ENCODE measurements at places on chromosomes 1 and 21.

DNA sequence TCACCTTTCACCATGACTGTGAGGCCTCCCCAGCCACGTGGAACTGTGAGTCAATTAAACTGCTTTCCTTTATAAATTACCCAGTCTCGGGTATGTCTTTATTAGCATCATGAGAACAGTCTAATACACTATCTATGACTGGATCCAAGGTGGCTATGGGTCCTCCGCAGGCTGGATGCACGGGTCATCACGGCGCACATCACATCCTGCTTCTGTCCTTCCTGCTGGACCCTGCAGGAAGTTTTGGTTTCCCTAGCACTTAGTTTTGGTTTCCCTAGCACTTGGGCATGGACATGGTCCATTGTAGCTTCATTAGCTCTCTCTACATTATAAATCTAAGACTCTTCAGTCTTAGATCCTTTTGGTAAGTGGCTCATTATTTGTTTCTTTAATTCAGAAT, 14.2 kb upstream of the PHC2 start:
- no peak for DNase-seq

GRCh38 chr21:39153842-39154241, 29.4 kb downstream of the PSMG1 start:
- DNase-seq: no peak

DNA sequence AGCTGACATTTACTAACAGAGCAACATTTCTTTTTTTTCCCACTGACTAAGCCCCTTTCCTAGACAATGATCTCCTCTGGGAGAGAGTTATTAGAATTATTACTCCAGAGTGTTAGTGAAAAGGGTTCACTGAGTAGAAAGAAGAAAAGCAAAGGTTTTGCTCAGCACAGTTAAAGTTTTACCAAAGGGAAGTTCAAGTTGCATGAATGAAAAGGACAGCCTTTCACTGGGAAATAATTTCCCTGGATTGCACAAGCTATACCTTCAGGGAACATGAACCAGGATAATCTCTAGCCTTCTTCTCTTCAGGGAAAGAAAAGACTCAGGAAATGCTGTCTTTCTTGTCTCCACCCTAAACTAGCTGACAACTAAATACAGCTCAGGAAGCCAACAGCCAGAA, 71.4 kb upstream of the ESRRG start:
- DNase-seq: no peak

DNA sequence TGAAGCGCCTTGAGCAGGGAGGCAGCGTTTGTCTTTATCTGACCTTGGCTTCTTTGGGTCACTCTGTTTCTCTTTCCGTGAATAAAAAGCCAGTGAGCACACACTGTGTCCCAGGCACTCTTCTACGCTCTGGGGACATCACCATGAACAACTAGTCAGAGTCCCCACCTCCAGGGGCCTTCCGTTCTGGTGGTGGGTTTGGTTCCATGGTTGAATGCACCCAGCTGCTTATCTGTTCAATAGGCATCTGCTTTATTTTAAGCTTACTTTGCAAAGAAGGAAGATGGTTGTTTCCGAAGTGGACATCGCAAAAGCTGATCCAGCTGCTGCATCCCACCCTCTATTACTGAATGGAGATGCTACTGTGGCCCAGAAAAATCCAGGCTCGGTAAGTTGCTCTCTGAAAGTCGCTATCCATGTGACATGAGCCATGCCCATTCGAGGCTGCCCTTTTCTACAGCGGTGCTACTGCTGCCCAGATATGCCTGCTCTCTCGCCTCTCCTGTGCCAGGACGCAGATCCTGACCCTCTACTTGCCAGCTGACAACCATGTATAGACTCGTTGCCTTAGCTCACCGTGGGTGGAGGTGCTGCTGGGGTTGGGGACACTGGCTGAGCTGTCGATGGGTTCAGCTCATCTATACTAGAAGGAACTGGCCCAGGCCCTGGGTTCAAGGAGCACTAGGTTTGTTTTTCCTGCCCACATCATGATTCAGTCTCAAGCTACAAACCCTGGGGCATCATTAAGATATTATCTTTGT, 5.9 kb downstream of the MX1 start:
- no peak for DNase-seq

DNA sequence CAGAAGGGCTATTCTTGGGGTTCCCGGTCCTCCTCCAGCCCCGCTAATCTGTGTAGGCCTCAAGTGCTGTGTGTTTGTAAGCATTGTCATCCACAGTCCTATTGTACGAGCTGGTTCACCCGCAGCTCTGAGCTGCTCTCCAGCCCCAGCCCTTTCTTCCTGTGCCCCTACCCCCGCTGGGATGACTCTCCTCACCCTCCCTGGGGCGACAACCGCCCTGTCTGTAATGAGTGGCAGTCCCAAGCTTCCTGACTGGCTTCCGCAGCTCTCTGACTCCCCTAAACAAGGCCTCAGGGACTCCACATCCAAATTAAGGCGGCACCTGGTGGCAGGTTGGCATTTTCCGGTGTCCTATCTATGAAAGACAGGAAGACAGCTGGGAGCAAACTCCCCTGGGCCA, 45.8 kb downstream of the TFF3 start:
- no peak for DNase-seq

- DNase-seq: no peak
These were observed 5.9 kb downstream of the URB2 start for GRCh38 chr1:229631966-229632365.

- no peak for DNase-seq
These were observed 29.5 kb upstream of the ZNF496 start for GRCh38 chr1:247360991-247361731.

DNA sequence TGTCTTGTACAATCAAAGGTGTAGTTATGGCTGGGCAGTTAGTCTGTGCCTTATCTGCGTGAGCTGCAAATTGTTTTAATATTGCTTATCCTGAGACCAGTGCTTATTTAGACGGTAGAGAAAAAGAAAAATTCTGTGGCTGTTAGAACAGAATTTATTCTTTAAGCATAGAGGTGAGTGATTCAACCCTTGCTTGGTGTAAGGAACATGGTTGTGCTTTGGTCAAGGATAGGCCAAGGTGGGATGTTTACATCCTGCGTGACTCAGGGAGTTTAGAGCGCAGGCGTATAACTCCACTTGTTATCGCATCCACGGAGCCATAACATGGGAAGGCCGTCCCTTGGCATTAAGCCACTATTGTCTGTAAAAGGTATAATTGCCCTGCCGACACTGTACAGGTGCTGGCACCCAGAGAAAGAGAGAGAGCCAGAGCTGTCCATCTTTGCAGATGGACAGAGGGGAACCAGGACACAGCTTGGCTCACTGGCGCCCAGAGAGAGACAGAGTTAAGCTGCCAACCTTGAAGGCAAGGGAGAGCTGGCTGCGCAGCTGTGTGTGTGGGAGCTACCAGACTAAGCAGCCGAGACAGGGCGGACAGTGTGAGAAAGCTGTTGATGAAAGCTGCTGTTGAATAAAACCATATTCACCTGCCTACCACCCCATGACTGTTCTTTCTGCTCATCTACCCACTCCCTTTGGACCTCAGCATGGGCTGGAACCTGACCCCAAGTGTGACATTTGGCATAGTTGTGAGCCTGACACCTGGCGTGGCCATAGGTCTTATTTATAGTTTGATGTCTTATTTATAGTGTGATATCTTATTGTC, 200.4 kb downstream of the DYRK1A start:
- no peak for DNase-seq

DNA sequence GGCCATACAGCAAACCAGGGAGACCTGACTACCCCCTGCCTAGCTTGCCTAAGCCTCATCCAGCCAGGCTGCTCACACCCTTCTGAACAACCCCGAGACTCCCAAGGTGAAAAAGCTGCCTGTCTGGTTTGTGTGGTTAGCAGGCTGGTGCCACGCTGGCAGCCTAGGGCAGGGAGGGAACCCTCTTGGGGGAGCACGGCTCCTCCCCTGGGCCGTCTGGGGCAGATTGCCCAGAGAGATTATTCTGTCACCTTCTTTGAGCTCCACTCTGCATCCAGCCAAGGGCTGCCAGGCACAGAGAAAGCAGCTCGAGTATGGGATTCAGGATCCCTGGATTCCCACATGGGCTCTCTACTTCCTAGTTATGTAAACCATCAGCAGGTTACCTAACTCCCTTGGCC, 27.5 kb upstream of the TCEA3 start:
- peak; percentile 37 for DNase-seq

DNA sequence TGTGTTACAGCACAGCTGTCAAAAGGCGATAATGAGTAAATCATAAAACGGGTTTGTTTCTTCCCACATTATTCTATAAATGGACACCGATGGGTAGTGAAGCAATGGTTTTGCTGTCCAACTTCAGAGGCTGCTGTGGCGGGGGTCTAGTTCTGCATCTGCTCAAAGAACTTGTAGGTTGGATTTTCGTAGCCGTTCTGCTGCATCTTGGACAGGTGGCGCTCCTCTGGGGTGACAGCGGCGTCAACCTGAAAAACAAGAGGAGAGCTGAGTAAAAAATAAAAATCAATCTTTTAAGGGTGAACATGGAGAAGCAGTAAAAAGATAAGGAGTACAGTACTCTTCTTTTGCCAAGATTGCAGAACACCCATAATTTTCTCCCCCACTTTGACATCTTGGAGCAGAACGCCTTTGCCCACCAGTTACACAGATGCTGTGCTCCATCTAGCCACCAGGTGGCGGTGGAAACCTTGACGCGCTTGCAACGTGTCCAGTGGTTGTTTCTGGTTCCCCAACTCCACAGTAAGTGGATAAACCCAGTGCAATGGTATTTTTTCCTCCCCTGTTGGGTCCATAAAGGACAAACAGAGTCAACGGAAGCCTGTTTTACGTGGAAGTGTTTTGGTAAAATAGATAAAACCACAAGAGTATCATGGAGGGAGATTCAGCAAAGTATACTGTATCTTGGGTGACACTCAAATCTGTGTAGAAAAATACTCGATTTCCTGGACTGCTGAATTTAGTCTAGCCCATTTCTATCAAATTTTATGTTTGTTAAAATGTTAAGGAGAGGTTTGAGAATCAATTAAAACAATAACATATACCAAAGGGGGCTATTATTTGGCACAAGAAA, 147.0 kb downstream of the GABPA start:
- DNase-seq: peak; percentile 55

- DNase-seq: no peak
These were observed 61.5 kb downstream of the FBXO2 start for GRCh38 chr1:11592752-11593151.

DNA sequence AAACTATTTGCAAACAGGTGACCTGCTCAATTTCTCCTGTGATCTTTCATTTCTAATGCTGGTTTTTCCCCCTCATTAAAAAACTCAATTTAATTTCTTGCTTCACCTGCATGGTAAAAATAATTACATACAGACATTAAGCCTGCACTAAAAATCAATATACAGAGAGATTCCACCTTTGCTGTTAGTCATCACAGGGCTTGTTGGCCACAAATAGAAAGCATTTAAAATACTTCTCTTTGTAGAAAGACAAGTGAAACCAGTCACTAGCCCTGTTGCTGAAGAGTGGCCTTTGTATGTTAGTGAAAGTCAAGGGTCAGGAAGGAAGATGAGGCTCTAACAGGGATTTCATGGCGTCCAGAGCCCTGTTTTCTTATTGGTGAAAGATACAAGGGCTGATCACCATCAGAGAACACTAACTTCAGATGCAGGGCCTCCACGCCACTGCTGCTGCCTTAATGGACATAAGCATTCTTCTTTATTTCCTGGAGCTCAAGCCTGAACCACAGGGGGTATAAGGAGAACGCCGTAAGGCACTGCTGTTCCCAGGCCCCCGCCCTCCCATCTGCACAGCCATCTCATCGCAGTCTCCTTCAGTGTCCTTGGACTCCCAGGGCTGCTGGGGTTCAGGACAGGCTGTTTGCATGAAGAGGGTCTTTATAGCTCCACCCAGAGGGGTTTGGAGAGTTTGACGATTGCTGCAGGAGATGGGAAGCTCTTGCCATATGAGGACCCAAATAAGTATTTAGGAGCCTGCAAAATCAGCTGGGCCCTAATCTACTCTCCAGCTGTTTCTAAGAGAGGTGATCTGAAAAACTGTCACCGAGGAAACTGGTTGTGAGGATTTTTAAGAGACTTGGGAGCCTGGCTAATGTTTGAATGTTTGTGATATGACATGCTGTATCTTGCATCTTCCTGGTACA, 117.3 kb upstream of the IRF2BP2 start:
- no peak for DNase-seq

- DNase-seq: no peak
These were observed 58.9 kb downstream of the FBXO2 start for GRCh38 chr1:11595285-11595684.

- no peak for DNase-seq
These were observed 102.1 kb downstream of the TYW3 start for GRCh38 chr1:74835051-74835450.

GRCh38 chr1:228740543-228741317, 5.5 kb downstream of the RHOU start:
- DNase-seq: no peak

- no peak for DNase-seq
These were observed at the start of gene GJC2 for GRCh38 chr1:228149406-228150119. TSS of gene GJC2 (plus strand) at chr1:228149930. CDS start at chr1:228157759, 7,829 bp downstream.

- DNase-seq: no peak
These were observed 247.5 kb downstream of the LMX1A start for GRCh38 chr1:165109013-165109412.

DNA sequence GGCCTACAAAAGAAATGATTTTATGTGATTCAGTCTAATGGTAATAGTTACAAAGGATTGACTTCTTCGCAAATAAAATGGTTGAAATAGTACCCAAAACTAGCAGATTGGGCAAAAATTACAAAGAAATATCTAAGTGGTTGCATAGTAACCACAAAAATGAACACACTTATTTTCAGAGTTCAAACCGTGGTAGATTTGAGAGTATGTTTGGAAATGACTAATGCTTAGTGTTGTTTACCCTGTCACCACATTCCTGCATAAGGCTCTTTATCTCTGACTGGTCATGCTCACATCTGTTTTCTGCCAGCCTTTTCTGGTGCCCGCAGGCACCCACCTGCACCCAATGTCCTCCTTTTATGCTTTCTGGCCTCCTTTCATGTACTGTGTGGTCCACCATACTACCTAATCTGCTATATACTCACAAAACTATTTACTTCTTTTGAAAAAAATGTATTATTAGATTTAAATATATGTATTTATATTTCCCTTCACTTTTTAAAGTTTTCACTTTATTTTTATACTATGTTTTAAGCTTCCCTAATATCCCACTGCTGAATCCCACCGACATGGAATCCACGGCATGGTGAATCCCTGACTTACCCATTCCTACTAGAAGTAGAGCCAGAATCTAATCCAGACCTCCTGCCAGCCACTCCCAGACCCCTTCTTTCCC, 30.3 kb downstream of the PTPRC start:
- DNase-seq: peak; percentile 64

DNA sequence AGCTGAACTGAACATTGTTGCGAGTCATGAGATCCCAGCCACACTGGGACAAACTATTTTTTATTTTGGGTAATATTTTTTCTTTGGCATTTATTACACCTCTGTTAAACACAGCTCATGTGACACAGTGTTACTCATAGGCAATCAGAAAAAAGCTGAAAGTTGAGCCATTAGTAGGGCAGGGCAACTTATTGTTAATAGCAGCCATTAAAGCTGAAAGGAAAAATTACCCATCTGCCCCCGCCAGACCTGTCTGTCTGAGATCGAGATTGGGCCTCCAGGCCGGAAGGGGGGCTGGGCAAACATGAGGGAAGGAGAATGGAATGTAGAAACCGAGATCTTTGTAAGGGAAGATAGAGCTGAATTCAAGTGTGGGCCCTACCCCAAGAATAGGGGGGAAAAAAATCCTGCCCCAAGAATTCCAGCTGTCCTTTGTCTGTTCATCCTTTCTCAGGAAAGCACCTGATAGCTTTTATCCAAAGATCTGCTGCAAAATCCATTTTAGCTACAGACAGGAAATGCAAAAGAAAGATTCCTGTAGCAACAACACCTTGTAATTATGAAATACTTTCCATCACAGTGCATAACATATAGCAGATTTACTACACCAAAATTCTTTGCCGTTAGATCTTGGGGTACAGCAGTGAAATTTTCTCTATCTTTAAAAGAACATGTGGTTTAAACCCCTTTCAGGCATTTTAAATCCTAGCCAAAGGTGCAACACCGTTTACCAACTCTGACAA, 212.8 kb downstream of the PBX1 start:
- no peak for DNase-seq
